ENCODE measurements at places on chromosomes 7 and 10.

DNA sequence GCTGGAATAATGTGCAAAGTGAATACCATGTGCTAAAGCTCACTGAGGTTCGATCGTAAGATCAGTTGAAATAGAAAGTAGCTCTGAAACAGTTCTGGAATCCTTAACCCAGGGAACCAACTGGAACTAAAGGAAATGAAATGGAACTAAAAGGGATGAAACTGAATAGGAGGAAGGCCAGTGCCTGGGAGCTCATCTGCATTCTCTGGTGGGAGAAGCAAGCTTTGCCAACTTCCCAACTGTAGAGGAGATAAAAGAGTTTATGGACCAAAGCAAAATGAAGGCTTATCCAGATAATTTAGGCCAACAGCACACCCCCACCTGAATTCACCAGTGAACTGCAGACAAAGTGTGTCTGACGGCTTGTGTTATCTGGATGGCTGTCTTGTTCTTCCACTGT, 188.6 kb upstream of the HABP2 start:
- DNase-seq, result no peak

- no peak for DNase-seq
Measured at GRCh38 chr7:113247198-113247597, 128.8 kb upstream of the SMIM30 start.

- no peak for DNase-seq
Measured at GRCh38 chr7:157560258-157560654, 223.5 kb downstream of the DNAJB6 start.

GRCh38 chr10:33612551-33612950, 278.1 kb upstream of the NRP1 start:
- DNase-seq, result no peak

Measured in stimulated activated CD8-positive, alpha-beta memory T cell treated with anti-CD3 and anti-CD28 coated beads, Interleukin-4, amount 100 ng/mL, for 4 hours (primary cell).